ENCODE measurements at places on chromosomes 12 and 14. TPM values are rescaled to one million over a fixed set of nuclear protein-coding genes. Genes with fewer than 3 reads are reported as not detected.

The RNFT2 gene
- 2.8 TPM for total RNA-seq

The AMHR2 gene
- not detected for total RNA-seq

The AQP2 gene
- total RNA-seq: not detected

The PMEL gene
- 2.5 TPM for total RNA-seq

The NAV3 gene
- 2.7 TPM for total RNA-seq

The RACGAP1 gene
- total RNA-seq: 7.2 TPM

The CCDC184 gene
- 0.40 TPM for total RNA-seq

The KRT8 gene
- total RNA-seq: 2,148 TPM

The NGB gene
- not detected for total RNA-seq

The DPY19L2 gene
- 0.35 TPM for total RNA-seq

The TMEM132D gene
- 0.47 TPM for total RNA-seq

The OR6C2 gene
- not detected for total RNA-seq

The CCDC38 gene
- not detected for total RNA-seq

The DLK1 gene
- not detected for total RNA-seq

The TAS2R9 gene
- not detected for total RNA-seq

The MANSC4 gene
- total RNA-seq: not detected

The COPS7A gene
- 55.6 TPM for total RNA-seq

The NPAS3 gene
- total RNA-seq: 0.19 TPM
